Hepatocyte (in vitro differentiated cells): ENCODE measurements at places on chromosomes 2 and 18. TPM values are rescaled to one million over a fixed set of nuclear protein-coding genes. Genes with fewer than 3 reads are reported as not detected.

- no peak for DNase-seq
Observed at GRCh38 chr18:58808349-58808748, 56.3 kb upstream of the ZNF532 start.

GRCh38 chr2:27275211-27276150, at the start of gene DNAJC5G:
TSS of gene DNAJC5G (plus strand) at chr2:27275433. CDS start at chr2:27276729, 1,296 bp downstream.
- DNase-seq, result no peak

DNA sequence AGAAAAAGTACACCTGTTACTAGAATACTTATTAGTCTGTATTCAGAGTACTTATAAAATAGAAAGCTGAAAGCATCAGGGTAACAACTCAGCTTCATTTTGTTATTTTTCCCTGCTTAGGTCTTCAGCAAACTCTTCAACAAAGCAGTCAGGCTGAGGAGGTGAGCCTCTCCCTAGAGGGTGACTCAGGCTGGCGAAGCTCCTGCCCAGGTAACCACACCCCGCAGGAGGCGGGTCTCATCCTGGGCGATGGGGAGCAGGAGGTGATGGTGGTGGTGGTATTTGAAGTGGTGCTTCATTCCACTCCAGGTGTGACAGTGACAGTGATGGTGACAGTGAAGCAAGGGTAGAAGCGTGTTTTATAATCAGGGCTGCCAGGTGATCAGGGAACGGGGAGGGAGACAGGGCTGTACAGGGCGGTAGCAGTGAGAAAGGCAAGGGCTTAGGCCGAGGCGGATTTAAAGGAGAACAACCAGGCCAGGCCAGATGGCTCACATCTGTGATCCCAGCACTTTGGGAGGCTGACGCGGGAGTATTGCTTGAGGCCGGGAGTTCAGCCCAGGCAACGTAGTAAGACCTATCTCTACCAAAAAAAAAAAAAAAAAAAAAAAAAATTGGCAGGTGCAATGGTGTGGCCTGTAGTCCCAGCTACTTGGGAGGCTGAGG, 127.1 kb downstream of the SOCS6 start:
- no peak for DNase-seq

GRCh38 chr18:55396979-55397378, 191.0 kb downstream of the TCF4 start:
- no peak for DNase-seq

GRCh38 chr18:23203891-23204432, 68.7 kb downstream of the CABLES1 start:
- no peak for DNase-seq

GAREM1 gene
- polyA plus RNA-seq, result 6.3 and 7.1 TPM in 2 replicates

RNF144A gene
- 3.4 and 5.4 TPM in 2 replicates for polyA plus RNA-seq
